ENCODE measurements at places on chromosomes 12 and 14.

- no peak for DNase-seq
Observed at GRCh38 chr14:29842228-29842627, 85.4 kb downstream of the PRKD1 start.

- no peak for DNase-seq
Observed at GRCh38 chr14:31269634-31270195, 62.1 kb upstream of the HECTD1 start.

- DNase-seq = no peak
Observed at GRCh38 chr12:98799822-98800221, 154.7 kb downstream of the APAF1 start.

GRCh38 chr12:90959538-90960139, 4.7 kb upstream of the CCER1 start:
- DNase-seq = no peak

DNA sequence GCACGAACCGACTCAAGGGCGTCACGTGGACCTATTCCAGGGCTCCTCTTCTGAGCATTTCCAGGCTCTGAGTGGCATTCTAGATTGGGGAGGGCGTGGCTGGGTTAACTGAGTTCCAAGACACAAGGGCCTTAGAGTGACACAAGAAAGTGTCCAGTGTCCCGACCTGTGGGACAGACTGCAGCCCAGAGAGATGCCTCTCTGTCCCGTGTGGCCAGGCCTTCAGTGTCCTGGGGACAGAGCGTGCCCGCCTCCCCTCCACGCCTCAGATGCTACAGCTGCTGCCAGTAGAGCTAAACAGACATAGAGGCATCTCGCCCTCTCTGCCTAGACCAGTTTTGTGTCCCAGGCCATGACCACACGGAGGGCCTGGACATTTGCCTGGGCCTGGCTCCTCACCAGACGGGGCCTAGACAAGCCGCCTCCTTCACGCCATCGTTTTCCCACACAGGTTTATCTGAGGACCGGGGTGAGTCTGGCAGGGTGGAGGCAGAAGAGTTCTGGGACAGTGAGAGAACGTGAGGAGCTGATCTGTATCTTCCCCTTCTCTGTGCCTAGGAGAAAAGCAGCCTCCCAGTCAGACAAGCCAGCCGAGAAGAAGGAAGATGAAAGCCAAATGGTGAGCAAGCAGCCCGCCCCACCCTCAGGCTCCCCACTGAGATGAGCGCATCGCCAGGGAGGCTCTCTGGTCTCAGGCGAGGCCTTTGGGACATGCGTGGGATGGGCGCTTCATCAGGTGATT, 27.1 kb downstream of the DEGS2 start:
- no peak for DNase-seq

- no peak for DNase-seq
Observed at GRCh38 chr14:59269466-59269865, 81.0 kb downstream of the DAAM1 start.

GRCh38 chr12:52543985-52544883, 8.7 kb downstream of the KRT71 start:
- DNase-seq = no peak

DNA sequence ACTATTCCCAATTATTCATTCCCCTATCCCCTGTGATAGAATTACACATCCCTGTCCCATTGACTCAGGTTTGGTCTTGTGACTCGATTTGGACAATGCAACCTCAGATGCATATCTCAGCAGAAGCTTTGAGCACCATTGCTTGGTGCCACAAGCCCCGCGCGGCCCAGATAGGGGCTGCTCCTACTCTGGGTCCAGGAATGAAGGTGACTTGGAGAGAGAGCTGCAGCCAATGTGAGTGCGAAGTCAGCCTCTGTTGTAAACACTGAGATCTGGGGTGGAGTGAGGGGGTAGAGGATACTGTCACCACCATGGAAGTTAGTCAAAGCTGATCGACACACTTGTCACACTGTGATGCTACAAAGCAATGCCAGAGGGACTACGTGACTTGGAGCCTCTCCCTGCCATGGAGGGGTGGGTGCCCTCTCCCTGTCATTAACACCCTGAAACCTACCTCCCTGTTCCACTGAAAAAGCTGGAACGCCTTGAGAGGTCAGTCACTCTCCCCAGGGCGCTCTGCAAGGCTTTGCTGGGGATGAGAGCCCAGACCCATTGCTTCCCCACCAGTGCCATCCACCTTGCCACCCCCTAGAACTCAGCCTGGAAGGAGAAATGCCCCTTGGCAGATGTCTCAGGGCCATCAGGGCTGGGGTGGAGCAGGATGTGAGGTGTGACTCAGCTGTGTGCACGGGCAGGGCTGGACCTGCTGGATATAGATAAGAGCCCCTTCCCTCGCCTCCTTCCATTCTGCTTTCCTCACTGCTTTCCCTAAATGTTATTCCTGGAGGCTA, 6.6 kb upstream of the PLEK2 start:
- DNase-seq = no peak

DNA sequence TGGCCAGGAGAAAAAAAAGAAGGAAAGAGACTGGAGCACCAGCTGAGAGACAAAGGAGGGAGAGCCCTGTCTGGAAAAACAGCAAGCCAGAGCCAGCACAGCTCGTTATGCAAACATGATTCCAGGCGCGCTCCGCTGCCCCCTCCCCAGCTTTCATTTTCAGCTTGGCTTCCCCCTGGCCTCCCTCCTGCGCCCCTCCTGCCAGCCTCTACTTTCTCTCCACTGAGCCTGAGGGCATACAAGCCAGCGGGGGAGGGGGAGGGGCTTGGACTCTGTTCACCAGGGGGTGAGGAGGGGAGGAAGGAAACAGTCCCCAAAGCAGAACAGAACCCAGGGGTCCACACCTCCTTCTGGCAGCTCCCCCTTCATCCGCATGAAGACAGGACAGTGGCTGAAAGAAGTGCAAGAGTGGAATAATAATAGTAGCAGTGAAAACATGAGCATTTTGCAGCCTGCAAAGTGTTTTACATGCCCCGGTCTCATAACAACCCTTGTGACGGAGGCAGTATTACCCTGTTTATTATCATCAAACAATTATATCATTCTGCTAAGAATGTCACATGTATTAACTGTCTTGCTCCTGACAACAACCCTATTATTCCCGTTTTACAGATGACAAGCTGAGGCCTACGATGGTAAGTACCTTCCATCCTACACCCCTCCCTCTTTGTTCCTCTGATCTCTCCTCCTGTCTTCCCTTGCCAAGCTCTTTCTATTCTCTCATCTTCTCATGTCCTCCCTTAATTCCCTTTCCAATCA, 24.2 kb downstream of the SMUG1 start:
- DNase-seq = no peak

- DNase-seq = no peak
Observed at GRCh38 chr12:111570084-111570961, 28.8 kb downstream of the ATXN2 start.

- DNase-seq = no peak
Observed at GRCh38 chr12:130026608-130027176, 122.9 kb upstream of the TMEM132D start.

- no peak for DNase-seq
Observed at GRCh38 chr14:29911810-29912209, 15.8 kb downstream of the PRKD1 start.

- no peak for DNase-seq
Observed at GRCh38 chr12:87171356-87171755, 857.8 kb downstream of the C12orf50 start.

GRCh38 chr12:119913536-119914330, 36.6 kb upstream of the CIT start:
- DNase-seq = no peak

GRCh38 chr12:132710405-132711079, at the start of gene PGAM5:
PGAM5 (plus strand) TSS chr12:132710842; CDS start chr12:132710877, 35 bp downstream.
- DNase-seq = peak; percentile 52

- DNase-seq = no peak
Observed at GRCh38 chr12:46356655-46357437, 15.7 kb downstream of the SLC38A2 start.

DNA sequence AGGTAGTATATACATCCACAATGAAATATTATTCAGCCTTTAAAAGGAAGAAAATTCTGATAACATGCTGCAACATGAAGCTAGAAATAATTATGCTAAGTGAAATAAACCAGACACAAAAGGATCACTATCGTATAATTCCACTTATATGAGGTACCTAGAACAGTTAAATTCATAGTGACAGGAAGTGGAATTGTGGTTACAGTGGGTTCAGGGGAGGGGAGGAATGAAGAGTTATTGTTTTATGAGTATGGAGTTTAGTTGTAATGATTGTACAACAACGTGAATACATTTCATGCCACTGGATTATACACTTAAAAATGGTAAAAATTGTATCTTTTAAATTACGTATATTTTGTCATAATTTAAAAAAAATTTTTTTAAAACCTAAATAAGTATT, 21.0 kb downstream of the EEA1 start:
- no peak for DNase-seq

DNA sequence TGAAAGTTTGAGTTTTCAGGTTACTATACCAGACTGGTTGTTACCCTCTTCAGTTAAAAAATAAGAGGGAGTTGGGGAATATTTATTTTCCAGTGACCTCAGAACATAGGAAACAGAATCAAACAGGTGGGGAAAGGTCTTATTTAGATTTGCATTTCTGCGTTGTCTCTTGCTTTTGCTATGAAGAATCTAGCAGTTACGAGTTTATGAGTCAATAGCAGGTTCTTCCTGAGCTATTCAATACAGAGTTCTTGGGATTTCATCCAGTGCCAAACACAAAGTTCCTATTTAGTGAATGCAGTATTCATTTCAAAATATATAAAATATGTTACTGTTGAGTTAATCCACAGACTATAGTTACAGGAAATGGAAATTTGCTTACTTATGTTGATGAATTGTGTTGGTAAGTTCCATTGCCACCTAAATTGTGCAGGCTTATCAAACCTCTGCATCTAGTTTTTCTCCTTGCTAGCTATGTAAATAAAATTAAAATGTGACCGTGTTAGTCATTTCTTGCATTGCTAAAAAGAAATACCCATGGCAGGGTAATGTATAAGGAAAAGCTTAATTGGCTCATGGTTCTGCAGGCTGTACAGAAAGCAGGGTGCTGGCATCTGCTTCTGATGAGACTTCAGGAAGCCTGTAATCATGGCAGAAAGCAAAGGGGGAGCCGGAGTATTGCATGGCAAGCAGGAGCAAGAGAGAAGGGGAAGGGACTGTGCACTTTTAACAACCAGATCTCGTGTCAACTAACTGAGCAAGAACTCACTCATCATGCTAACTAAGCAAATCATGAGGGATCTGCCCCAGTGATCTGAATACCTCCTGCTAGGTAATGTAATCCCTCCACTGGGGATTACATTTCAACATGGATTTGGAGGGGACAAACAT, 110.2 kb downstream of the KTN1 start:
- DNase-seq = no peak

DNA sequence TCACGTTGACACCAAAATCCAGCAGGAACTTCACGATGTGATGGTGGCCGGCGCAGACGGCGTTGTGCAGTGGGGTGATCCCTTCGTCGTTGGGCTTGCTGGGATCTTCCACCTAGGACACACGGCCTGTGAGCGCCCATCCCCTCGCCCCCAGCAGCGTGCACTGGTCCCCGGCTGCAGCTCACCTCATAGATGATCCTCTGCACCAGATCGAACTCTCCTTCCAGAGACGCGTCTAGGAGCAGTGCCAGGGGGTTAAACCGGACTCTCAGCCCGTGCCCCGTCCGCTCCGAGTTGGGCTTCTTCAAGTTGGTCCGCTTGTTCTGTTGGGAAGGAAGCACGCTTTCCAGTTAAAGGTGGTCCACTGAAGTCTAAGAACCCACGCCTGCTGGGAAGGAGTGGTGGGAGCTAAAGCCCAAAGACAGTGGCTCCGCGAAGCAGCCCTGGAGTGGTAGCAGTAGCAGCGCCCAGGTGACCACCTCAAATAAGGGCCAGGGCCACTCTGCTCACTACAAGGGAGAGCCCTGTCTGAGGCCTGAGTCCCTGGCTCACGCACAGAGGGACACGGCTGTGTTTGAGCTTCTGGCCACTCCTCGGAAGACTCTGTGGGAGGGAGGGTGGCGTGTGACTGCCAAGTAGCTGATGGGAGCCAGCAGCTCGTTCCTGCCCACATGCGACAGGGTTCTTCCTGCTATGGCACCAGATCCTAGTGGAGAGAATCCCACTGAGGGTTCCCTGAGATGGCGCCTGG, 23.3 kb downstream of the ZFYVE21 start:
- no peak for DNase-seq

- no peak for DNase-seq
Observed at GRCh38 chr12:8453021-8453513, 2.7 kb upstream of the CLEC6A start.

GRCh38 chr12:7091660-7092228, 501 bp downstream of the C1R start:
- no peak for DNase-seq

GRCh38 chr12:117404203-117404853, 42.9 kb upstream of the NOS1 start:
- DNase-seq = no peak

DNA sequence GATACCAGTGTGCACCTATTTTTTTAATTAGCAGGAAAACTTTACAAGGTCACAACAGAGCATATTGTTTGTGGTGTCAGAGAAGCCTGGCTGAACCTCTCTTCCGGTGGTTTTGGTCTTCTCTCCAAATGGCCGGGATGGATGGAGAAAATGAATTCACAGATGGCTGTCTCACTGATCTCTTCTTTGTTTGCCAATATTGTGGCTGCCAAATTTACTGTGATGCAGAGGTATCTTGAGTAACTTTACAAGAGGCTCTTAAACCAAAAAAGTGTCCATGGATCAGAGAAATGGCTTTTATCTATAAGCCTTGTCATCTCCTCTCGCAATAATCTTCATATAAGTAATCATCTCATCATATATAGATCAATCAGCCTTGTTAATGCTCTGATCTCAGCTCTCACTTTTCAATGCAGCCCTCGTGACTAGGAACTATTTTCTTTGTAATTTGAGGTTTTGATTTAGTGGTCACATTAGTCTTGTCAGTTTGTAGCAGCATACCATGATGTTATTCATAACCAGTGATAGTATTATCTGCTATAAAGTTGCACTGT, 308.1 kb downstream of the EGLN3 start:
- no peak for DNase-seq

- no peak for DNase-seq
Observed at GRCh38 chr14:95725685-95726336, 11.9 kb upstream of the TCL1A start.

GRCh38 chr12:120554678-120555077, 20.5 kb downstream of the RNF10 start:
- DNase-seq = no peak

GRCh38 chr12:388541-389141, 479 bp downstream of the KDM5A start:
- no peak for DNase-seq

- no peak for DNase-seq
Observed at GRCh38 chr12:112218150-112218549, 92.8 kb downstream of the TRAFD1 start.

Measured in GF-D8 (cell line).